ENCODE measurements at places on chromosomes 3 and 15.

- no peak for DNase-seq
Observed at GRCh38 chr3:110262896-110263295, 808.7 kb upstream of the NECTIN3 start.

DNA sequence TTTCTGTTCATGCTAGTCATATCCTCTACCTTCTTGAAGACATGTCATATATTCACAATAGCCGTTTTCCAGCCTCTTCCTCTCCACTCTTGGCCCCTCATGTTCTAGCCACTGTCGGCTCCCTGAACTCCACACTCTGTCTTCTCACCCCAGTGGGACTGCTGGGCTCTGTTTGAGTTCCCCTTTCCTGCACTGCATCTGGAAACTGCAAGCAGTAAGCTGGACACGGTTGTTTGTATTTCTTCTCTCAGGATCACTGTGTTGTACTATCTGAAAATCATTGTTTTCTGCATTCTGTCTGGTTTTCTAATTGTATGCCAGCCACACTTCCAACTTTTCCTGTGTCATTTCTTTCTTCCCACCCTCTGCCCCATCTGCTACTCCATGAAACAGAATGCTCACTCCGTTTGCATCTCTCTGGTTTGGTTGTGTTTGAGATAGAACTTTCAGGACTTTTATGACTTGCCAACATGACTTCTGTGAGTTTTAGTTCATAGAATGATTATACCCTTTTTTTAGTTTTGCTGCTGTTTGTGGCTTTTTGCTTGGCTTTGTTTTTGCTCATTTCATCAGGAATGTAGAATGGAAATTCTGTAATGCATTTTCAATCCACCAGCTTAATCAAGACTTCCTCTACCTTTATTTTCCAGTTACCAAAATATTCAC, 192.3 kb downstream of the PLCL2 start:
- DNase-seq, result no peak

- peak; percentile 42 for DNase-seq
Observed at GRCh38 chr15:92097474-92098178, 244.1 kb downstream of the SLCO3A1 start.

GRCh38 chr15:41523097-41523496, 9.5 kb upstream of the LTK start:
- DNase-seq, result no peak

- DNase-seq, result no peak
Observed at GRCh38 chr3:10600296-10600714, 94.9 kb upstream of the ATP2B2 start.

DNA sequence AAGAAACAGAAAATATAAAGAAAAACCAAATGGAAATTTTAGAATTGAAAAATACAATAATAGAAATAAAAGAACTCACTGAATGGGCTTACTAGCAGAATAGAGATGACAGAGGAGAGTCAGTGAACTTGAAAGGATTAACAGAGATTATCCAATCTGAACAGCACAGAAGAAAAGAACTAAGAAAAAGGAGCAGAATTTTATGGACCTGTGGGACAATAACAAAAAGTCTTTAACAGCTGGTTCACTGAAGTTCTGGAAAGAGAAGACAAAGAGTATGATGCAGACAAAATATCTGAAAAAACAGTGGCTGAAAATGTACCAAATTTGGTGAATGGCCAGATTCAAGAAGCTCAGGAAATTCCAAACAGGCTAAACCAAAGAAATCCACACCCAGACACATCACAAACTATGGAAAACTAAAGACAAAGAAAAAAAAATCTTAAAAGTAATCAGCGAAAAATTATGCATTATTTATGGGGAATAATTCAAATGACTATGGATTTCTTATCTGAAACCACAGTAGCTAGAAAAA, 9.7 kb upstream of the GNB5 start:
- no peak for DNase-seq

DNA sequence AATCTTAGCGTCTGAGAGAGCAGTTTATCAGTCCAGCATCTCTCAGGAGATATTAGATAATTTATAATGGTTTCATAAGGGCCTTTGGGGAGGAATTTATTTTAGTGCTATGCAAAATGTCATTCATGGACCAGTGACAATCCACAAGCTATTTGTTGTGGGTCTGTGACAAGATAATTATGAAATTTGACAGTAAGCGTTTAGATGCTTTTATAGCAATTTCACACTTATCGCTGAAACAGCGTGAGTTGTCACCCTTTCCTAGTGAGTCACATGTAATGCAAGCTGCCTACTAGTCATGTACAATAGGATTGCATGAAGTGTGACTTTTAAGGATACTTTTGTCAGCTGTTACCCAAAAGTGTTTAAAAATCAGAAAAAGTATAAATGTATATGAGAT, 315.6 kb upstream of the THBS1 start:
- DNase-seq, result no peak

GRCh38 chr3:39361252-39361927, 21.8 kb upstream of the SLC25A38 start:
- DNase-seq, result peak; percentile 47

DNA sequence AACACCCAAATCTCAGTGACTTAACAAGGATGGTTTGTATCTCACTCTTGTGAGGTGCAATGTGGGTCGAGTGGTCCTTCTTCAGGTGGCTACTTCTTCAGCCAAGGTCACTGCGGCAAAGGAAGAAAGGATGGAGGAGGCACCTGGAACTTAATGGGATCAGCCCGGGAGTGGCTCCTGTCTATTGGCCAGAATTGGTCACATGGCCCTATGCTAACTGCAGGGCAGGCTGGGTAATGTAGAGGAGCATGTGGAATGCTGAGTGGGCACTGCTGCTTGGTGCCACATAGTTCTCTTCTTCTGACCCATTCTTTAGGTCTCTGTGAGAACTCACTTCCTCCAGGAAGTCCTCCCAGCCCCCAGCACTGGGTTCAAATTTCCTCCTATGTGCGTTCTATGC, 20.3 kb upstream of the FAM3D start:
- DNase-seq, result no peak

- DNase-seq, result no peak
Observed at GRCh38 chr3:53258600-53259426, 3.0 kb upstream of the TKT start.

GRCh38 chr3:50297896-50298725, 1.1 kb downstream of the HYAL3 start:
- no peak for DNase-seq

DNA sequence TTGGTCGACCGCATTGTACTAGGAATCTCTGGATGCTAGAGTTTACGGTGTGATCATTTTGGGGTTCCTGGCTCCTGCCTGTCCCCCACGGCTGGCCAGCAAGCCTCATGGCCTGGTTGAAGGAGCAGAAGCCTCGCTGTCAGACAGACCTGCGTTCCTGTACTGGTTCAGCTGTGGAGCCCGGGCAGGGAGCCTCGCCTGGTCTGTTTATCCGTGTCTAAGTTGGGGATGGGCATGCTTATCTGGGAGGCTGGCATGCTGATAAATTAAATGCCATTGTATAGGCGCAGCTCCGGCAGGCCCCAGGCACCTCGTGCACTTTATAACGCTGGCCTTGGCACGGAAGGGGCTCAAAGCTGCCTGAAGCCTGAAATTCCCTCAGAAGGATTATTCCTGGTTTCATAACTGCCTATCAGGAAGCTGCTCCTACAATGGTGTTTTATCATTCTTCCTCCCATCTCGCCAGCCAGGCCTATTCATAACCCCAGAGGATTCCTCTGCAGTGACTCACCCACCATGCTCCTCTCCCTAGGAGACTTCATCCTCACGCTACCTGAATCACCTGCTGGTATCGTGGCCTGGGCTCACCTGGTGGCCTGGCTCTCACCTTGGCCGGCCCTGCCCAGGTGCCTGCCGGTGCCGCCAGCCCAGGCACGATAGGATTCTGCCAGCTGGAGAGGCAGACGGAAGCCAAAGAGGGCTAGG, 110.9 kb downstream of the ASB7 start:
- no peak for DNase-seq

- no peak for DNase-seq
Observed at GRCh38 chr3:42012383-42012934, 50.6 kb upstream of the ULK4 start.

DNA sequence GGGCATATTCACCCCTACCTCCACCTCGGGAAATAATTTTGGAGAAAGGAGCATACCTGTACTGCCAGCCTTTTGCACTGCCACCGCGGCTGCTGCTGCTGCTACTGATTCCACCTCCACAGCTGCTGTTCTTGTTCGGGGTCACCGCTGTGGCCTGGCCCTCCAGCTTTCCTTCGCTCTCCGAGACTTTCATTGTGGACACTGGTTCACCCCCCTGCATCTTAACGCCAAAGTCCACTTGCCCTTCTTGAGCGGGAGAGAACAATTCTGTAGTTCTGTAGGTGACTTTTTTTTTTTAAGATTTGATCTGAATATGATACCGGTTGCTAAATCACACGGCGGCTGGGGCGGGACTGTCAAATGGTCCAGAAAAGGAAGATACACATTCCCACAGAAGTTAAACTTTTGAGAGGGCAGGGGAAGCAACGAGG, 701 bp downstream of the OSBPL11 start:
- peak; percentile 23 for DNase-seq

DNA sequence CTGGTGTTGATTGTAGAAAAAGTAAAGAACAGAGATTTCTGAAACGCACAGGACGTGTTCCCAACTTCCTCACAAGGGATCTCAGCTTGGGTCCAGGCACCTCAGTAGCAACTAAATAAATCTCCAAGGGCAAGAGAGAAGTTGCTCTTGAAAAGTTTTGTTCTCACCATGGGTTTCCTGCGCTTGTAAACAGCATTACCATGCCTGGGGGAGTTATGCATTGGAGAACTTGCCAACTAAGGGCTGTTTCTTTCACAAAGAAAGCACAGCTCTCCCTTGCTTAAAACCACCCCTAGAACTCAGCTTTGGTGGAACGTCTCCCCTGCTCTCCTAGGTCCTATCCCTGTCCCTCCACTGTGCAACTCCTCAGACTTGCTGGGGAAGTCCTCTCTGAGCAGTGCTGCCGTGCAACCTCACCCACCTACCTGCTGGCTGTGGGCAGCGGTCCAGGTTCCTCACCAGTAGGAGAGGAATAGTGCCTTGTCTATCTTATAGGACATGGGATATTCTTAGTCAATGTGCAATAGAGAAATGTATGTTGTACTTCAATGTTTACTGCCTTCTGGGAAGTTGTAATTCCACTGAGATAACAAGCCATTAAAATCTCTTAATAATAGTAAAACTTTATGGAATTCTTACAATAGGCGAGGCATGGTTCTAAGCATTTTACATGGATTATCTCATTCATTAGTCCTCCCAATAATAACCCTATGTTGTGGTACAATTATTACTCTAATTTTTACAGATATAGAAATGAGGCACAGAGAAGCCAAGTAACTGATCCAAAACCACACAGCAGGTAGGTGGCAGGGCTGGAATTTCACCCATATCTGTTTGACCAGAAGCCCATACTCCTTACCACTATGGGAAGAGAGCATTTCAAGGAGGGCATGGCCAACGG, 51.5 kb downstream of the UMPS start:
- DNase-seq, result no peak

- DNase-seq, result no peak
Observed at GRCh38 chr3:64467255-64467944, 220.4 kb downstream of the ADAMTS9 start.

GRCh38 chr3:127560051-127560787, 30.3 kb downstream of the TPRA1 start:
- no peak for DNase-seq

DNA sequence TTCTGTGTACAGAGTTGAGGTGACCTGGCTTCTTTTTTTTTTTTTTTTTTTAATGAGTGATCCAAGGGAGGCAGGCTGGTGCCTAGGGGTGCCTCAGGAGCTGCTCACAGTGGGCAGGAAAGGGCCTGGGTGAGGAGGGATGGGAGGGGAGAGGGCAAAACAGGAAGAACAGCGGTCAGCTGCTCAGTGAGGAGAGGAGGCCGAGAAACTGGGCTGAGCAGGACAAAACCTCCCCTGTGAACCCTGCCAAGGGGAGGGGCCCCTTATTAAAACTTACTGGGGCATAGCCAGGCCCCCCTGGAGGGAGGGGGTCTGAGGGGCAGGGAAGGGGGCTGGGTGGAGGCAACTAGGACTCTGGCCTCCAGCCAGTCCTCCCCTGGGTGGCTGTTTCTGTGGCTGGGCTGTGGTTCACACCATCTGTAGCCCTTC, 3.5 kb downstream of the PLEKHO2 start:
- DNase-seq, result no peak
